ENCODE measurements at places on chromosomes 3 and 15. TPM values are rescaled to one million over a fixed set of nuclear protein-coding genes. Genes with fewer than 3 reads are reported as not detected.

PGBD4 gene
- polyA plus RNA-seq: 0.90 TPM

CNTN6 gene
- not detected for polyA plus RNA-seq

C15orf40 gene
- polyA plus RNA-seq: 48.7 TPM

GREM1 gene
- not detected for polyA plus RNA-seq

PIERCE2 gene
- polyA plus RNA-seq: not detected

HRH1 gene
- 0.97 TPM for polyA plus RNA-seq

CHRM5 gene
- polyA plus RNA-seq: not detected

CDHR4 gene
- not detected for polyA plus RNA-seq

CHCHD6 gene
- polyA plus RNA-seq: 9.7 TPM

ARIH1 gene
- polyA plus RNA-seq: 8.0 TPM

SERPINI2 gene
- polyA plus RNA-seq: not detected

KCNMB2 gene
- polyA plus RNA-seq: not detected

ILDR1 gene
- not detected for polyA plus RNA-seq

TAGLN3 gene
- not detected for polyA plus RNA-seq

XCR1 gene
- 0.26 TPM for polyA plus RNA-seq

ATRIP gene
- polyA plus RNA-seq: 6.4 TPM

TSPAN3 gene
- 105 TPM for polyA plus RNA-seq

SLC38A3 gene
- polyA plus RNA-seq: not detected

LRRC2 gene
- polyA plus RNA-seq: not detected

PFN2 gene
- polyA plus RNA-seq: 1.7 TPM

SPINK8 gene
- polyA plus RNA-seq: not detected

IL17RE gene
- polyA plus RNA-seq: 0.14 TPM

KLHL6 gene
- polyA plus RNA-seq: 3.9 TPM

ZFYVE19 gene
- polyA plus RNA-seq: 20.9 TPM

PAQR5 gene
- not detected for polyA plus RNA-seq

RBP2 gene
- polyA plus RNA-seq: not detected

TMC3 gene
- polyA plus RNA-seq: 0.07 TPM

SH2D7 gene
- not detected for polyA plus RNA-seq
